ENCODE measurements at places on chromosomes 2 and 18.

- DNase-seq = no peak
These were observed 79.8 kb downstream of the MOGAT1 start for GRCh38 chr2:222751238-222751637.

DNA sequence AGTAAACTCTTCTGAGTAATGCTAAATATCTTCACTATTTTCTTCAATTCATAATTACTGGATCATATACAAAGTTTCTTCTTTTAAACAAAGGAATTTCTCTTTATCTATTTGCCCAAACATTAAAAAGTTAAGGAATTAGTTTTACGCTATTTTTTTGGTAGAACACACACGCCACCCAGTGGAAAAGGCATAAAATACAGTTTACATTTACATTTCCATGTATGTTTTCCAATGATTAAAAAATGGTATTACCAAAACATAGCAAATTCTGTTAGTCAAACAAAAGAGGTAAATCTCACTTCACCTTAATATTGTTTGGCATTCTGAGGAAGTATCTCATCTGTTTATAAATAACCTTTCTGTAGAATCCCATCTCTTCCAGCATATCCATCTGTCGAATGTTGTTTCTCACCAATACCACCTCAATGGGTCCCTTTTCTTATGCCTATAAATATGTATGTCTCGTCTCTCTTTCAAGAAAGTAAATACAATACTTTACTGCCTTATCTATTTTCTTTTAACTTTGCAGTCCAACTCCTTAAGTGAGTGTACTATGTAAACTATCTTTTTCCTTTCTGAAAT, 7.2 kb downstream of the BOLL start:
- DNase-seq = no peak

DNA sequence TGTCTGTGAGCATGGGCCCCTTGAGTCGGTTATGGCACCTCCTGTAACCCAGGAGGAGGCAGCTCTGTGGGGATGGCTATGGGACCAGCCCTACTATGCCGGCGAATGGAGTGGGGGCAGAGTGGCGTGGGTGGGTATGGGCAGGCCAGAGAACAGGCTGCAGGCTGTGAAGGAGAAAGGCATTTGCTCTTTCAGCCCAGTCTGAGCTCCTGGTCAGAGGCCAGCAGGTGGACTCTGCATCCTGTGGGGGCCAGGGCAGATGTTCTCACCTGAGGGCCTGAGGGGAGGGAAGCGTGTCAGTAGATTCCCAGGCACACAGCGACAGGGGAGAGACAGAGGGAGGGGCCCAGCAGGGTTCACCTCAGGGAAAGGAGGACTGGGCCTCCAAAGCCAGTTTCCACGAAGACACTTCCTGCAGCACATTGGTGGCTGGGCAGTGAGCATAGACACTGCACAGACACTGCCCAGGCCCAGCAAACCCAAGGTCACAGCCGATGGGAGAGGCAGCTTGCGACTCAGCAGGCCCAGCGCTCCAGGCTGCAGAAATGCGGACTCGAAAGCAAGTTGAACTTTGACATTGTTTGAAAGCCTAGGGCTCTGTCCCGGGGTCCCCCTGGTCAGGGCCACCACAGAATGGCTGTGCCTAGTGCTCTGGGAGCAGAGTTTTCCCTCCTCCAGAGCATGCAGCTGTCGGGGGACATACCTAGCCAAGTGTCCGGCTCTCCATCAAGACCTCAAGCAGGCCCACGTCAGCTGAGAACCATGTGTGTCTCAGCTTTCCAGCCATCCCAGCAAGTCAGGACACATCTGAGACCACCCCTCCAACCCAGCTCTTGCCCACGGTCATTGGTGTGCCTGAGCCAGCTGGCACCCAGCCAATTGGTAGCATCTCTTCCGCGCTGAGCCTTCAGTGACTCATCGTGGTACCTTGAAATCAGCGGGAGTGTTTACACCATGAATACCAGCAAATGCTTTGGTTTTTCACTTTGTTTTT, 53.8 kb downstream of the TGOLN2 start:
- DNase-seq = no peak

DNA sequence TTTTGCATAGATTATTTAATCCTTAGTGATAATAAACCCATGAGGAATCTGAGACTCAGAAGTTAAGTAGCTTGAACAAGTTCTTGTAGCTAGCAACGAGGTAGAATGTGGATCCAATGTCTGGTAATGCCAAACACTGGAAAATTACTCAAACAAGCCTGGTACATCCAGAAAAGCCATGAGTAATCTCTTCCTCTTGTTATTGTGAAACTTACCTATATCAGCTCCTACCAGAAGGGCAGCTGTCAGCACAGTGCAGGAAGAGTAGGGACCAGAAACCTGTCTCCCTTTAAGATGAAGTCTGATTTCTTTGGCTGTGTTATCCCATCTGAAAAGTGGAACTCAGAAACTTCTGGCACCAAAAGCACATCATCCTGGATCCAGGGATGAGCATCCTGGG, 7.7 kb upstream of the SERPINB8 start:
- no peak for DNase-seq

- no peak for DNase-seq
These were observed 488 bp upstream of the RHOB start for GRCh38 chr2:20446255-20446916.

DNA sequence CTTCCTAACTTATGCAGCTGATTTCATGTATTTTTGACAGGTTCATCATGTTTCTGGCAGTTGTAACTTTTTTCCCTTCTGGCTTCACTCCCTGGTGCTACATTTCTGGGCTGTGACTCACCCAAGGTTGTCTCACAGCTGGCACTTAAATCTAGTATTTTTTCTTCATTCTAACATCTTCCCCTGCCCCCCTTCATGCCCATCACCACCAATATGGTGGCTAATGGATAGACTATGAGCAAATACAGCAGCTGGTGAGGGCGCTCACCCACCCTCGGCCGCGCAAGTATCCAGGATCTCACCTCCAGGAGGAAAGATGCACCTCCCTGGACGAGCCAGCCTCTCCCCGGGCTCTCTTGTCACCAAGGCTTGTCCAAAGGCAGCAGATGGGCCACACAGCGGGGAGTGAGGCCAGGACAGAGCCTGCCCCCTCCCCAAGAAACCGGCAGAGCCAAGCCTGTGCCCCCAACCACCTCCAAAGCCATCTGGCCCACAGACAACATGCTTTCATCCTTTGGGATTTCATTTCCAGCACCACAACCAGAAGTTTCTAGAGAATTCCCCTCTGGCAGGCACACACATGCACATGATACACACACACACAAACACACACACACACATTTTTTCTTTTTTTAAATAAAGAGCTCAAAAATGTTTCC, 39.1 kb downstream of the ATOH8 start:
- no peak for DNase-seq

Measured in stimulated activated CD8-positive, alpha-beta memory T cell treated with anti-CD3 and anti-CD28 coated beads, Interleukin-2, amount 100 ng/mL, for 1 hour (primary cell).